Stimulated activated CD8-positive, alpha-beta memory T cell treated with anti-CD3 and anti-CD28 coated beads, Interleukin-7, amount 100 ng/mL, for 1 hour (primary cell): ENCODE measurements at places on chromosomes 3 and 15.

- no peak for DNase-seq
Measured at GRCh38 chr15:63826528-63826927, 7.2 kb downstream of the HERC1 start.

DNA sequence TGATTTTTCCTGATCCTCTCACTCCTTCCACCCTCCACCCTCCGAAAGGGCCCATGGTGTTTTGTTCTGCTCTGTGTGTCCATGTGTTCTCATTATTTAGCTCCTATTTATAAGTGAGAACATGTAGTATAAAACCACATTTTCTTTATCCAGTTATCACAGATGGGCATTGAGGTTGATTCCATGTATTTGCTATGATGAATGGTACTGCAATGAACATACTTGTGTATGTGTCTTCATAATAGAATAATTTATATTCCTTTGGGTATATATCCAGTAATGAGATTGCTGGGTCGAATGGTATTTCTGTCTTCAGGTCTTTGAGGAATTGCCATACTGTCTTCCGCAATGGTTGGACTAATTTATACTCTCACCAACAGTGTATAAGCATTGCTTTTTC lies 126.0 kb downstream of the IMPG2 start:
- DNase-seq, result no peak

- DNase-seq, result no peak
Measured at GRCh38 chr3:120780977-120781376, 38.4 kb downstream of the GTF2E1 start.

- DNase-seq, result no peak
Measured at GRCh38 chr3:69326855-69327300, 59.0 kb downstream of the FRMD4B start.

- DNase-seq, result no peak
Measured at GRCh38 chr15:31328969-31329639, 2.5 kb downstream of the KLF13 start.

GRCh38 chr3:156826896-156827882 lies 1.0 kb downstream of the LEKR1 start:
- no peak for DNase-seq

DNA sequence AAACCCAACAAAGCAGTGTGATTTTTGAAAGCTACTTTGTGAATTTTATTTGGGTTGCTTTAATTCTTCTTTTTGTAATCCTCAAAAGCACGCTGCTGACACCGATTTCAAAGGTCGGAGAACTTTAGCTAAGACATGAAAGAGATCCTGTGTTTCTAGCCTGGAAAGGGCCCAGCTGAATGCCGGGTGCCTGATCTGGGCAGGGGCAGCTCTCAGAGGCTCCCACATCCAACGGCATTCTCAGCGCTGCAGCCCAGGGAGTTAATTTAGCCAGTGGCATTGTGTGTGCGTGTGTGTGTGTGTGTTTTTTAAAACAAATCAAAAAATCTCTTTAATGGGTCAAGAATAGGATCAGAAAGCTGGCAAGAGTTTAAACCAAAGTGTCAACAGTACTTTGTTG lies 6.6 kb downstream of the RBP1 start:
- no peak for DNase-seq

DNA sequence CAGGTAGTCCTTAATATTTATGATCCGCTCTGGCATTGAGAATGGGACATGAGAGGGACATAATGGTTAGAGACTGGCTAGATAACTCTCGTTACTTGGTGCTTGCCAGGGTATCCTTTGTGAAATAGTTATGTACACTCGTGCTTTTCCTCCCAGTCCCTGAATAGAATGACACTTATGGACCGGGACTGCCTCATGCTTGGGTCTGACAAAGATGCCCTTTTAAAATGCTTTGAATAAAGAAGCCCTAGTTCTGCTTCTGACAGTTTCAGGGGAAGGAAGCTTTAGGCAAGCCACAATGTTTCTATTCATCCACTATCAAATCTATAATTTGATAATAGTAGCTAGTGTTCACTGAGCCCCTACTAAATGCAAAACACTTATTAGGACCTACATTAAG lies 29.4 kb downstream of the POLR2M start:
- DNase-seq, result no peak

- no peak for DNase-seq
Measured at GRCh38 chr3:16363636-16364035, 98.6 kb downstream of the OXNAD1 start.

DNA sequence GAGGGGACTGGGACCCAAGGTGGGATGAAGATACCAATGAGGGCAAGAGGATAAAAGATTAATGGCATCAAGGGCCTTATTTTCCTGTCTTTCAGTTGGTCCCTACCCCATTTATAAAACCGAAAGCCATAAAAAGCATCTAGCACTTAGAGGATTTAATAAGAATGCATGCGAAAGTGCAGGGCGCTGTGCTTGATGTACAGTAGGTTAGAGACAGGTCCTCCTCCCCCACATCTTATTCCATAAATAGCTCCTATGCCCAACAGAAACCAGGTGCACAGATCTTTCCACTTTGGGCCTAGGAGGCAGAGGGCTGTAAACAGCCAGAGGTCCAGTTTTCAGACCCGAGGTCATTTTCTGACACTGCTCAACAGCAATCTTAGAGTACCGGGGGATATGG lies 1.2 kb downstream of the LPCAT4 start:
- DNase-seq, result no peak

GRCh38 chr15:80266113-80266512 lies 14.1 kb upstream of the CTXND1 start:
- DNase-seq, result no peak

DNA sequence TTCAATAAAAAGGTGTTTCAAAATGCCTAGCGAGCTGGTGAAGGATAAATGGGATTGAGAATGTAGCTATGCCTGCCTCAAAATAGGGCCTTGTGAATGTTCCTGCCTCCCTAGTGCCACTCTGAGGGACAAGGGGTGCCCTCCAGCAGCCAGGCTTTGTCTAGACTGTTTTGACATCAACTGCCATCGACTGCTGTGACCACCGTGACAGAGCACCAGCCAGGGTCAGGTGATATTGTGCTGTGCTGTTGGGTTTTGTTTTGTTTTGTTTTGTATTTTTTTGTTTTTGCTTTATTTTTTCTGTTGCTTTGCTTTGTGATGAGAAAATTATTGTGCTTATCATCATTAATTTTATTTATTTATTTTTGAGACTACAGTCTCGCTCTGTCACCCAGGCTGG lies 144.8 kb downstream of the SMAD6 start:
- no peak for DNase-seq

GRCh38 chr3:61809879-61810278 lies 248.5 kb downstream of the PTPRG start:
- no peak for DNase-seq

DNA sequence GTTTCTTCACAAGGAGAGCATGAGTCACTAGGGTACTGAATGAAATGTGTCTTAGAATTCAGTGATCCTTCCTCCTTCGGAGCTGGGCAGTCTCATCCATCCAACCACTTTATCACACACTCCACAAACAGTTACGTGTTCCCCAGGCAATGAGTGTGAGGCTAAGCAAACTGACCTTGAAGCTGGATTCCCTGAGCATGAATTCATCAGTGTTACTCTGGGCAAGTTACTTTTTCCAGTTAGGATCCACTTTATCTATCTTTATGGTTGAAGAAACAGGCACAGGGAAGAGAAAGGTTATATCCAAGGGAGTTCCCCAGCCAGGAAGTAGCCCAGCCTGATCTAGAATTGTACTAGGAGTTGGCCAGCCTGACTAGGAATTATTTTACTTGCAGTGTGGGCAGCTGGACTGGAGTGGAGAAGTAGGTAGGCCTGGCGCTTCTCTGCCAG lies 17.1 kb upstream of the GCNT3 start:
- no peak for DNase-seq

GRCh38 chr3:16487511-16488175 lies 25.9 kb downstream of the RFTN1 start:
- DNase-seq, result no peak

- DNase-seq, result no peak
Measured at GRCh38 chr3:31636049-31636448, 103.3 kb downstream of the STT3B start.

GRCh38 chr3:61610316-61610715 lies 48.9 kb downstream of the PTPRG start:
- DNase-seq, result no peak

DNA sequence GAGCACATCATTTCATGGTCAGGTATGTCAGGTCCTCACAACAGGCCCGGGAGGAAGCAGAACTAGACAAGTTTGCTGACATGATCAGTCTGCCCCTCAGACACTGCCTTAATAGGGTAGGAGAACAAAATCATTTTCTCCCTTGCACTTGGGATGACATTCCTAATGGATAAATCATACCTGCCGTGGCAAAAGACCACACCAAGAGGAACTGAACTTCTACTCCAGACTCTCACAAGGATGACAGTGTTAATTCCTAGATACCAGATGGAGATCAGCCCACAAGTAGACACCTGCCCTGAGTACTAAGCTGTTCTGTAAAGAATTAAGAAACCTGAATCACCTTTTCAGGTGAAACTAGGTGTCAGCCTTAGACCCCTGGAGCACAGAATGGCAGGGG lies 19.5 kb downstream of the SIAH2 start:
- DNase-seq, result no peak

- DNase-seq, result no peak
Measured at GRCh38 chr3:71784914-71785531, at the start of gene PROK2. Gene PROK2 (minus strand): TSS chr3:71785148. CDS start chr3:71785052, 96 bp downstream.

- no peak for DNase-seq
Measured at GRCh38 chr3:134874737-134875413, 79.8 kb downstream of the EPHB1 start.

- DNase-seq, result no peak
Measured at GRCh38 chr15:85564686-85565085, 184.3 kb downstream of the AKAP13 start.

- DNase-seq, result no peak
Measured at GRCh38 chr3:150222691-150223489, 185.2 kb upstream of the TSC22D2 start.

DNA sequence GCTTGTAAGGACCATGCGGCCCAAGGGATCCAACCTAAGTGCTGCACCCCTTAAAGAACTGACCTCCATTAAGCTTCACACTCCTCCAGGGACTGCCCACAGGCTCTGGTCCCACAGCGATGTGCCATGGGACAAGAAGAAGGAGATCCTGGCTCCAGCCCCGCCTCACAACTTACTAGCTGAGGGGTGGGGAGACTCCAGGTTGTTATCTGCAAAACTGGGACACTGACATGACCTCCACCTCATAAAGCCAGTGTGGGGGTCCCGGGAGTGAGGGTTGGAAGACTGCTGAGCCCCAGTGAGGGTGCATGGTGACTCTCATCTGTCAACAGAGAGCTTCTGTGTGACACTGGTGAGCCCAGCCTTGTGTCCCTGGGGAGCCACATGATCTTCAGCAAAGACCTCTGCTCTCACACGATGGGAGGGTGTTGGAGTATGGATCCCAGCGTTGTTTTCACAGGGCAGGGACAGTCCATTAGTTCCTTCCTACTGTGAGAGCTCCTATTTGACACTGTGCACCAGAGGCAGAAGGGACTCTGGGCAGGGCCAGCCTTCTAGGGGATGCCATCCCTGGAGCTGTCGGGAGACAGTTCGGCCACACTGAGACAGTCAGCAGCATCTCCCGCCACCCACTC lies 26.7 kb downstream of the EAF1 start:
- no peak for DNase-seq

DNA sequence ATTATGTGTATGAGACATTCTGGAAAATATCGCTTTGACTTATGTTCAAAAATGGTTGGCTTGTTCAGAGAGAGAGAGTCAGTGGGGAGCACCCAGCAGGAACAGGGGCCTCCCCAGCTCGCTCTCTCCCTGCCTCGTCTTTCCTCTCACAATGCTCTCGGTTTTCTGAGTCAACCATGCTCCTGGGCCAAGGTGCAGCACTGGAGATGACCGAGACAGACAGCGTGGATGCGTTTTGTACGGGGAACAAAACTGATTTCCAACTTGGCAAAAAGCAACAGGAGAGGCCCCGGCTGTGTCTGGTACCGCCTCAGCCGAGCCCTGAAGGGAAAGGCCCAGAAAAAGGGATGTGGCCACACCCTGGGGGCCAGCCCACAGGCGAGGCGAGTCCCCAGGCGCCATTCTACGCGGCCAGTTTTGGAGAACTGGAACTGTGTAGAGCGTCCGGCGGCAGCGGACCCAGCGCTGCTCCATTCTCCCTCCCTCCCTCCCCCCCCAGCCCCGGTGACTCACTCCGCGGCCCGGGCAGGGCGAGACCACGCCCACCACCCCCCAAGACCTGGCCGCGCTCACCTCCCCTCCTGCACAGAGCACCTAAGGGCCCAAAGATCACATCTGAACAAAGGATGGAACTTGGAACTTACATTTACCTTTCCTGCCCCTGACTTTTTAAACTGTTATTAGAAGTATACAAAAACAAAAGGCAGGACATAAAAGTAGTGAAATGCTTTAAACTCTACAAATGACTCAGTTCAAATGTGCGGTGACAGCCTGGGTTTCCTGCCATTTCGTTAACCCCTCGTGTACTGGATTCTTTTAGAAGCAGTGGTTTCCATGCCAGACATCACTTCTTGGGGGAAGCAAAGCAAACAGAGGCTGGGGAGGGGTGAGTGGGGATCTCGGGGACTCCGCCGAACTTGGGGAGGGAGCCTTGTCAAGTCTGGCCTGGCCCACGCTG lies 12.7 kb downstream of the ATP10A start:
- no peak for DNase-seq

- DNase-seq, result no peak
Measured at GRCh38 chr3:59608356-59608755, 558.5 kb upstream of the CFAP20DC start.

- DNase-seq, result peak; percentile 14
Measured at GRCh38 chr3:67947808-67948508, 293.5 kb upstream of the SUCLG2 start.

DNA sequence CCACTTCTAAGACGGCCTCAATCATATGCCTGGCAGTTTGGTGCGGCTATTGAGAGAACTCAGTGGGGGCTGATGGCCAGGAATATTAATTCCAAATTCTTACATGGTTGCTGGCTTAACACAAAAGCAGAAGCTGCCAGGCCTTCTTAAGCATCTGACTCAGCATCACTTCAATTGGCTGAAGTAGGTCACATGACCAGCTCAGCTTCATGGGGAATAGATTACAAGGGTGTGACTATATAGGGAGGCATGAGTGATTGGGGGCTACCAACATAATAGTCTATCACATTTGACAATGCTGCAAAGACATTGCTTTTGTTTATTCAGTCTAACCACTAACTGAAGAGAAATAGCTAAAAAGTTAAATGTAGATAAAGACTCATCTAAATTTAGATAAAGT lies 101.6 kb upstream of the ANKRD28 start:
- no peak for DNase-seq

DNA sequence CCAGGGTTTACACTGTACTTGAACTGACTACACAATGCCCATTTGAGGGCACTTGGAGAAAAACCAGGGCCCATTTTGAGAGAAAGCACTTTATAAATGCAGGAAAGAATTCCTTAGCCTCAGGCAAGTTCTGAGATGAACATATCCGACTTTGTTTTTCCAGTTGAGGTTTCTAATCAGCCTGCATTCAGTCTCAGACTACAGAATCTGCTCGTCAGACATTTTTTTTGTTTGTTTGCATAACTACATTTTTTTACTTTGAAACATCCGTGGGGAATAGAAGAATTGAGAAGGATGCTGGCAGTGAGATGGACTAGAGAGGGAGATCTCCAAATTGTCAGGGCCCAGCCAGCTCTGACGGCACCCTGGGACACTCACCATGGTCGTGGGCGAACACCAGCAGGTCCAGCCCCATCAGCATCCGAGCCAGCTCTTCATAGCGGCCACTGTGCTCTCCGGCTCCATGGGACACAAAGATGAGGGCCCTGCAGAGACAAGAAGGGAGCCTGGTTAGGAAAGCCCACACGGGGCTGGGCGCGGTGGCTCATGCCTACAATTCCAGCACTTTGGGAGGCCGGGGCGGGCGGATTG lies 40.8 kb downstream of the MGLL start:
- DNase-seq, result no peak

GRCh38 chr15:60477164-60477563 lies 1.8 kb downstream of the ICE2 start:
- no peak for DNase-seq
